CD4-positive, alpha-beta T cell treated with Interleukin-15 for 4 hours (primary cell): ENCODE measurements at places on chromosomes 7 and 10.

DNA sequence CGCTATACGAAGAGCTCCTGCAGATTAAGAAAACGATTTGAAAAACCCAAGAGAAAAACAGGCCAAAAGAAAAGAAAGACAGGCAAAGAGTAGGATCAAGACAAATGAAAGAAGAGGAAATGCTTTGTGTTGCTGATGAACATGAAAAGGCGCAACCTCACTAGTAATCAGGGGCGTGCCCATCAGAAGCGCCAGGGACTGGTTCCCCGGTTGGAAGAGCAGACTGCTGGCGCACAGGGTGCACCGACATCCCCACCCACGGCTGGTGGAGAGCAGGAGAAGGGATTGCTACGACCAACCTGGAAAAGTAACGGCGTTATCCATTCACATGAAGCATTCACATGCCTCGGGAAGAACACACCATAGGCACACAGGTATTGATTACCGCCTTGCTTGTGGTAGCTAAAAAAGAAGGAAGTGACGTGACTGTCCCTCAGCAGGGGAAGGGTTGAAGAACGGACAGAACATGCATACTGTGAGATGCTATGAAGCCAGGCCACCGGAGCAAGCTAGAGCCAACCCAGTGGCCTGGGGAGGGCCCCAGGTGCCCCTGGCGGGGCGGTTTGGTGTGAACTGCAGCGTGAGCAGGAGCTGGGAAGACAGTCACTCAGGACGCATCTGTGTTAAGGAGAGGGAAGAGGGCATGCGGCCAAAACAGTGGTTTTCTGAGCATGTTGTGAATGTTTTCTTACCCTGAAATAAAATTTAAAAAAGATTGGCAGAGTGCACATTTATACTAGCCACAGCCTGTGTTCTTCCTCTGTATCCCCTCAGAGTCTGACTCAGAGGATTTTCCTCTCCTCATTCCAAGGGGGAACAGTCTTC lies 18.3 kb downstream of the AGAP3 start:
- DNase-seq, result no peak

DNA sequence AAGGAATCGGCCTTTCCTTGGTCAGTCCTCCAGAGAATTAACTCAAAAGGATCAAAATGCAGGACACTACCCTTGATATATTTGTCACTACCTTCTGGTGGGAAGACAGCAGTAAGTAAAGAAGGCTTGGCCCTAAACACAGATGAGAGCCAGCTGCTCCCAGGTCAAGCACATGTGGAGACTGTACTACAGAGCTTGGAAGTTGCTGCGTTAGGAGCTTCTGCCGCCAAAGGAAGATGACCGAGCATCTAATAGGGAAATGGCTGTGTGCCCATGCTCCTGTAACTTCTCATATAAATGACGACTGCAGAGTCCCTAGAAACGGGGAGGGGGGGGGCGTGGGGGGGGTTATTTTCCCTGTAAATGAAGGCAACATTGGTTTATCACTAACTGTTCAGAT lies 59.0 kb downstream of the PODXL start:
- no peak for DNase-seq

- no peak for DNase-seq
Observed at GRCh38 chr7:6480323-6480660, 32.5 kb upstream of the DAGLB start.

GRCh38 chr7:23544913-23545354 lies 13.2 kb upstream of the TRA2A start:
- no peak for DNase-seq

GRCh38 chr10:6356280-6356793 lies 153.6 kb downstream of the PFKFB3 start:
- DNase-seq, result no peak

GRCh38 chr7:21690705-21691104 lies 147.9 kb downstream of the DNAH11 start:
- DNase-seq, result no peak

DNA sequence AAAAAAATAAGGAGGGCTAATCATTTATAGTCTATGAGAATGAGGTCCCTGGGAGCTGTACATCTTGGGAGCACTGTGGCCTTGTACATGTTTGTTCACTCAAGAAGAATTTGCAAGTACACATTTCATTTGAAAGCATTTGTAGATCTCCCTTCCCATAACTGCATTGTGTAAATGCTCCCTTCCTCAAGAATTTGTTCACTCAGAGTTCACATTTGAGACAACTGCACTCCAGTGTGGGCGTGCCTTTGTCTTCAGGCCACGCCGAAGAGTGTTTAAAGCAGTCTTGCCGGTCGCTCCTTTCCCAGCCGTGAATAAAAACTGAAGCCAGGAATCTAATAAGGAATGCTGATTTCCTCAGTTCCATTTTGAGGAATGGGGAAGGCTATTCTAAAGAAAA lies 291.1 kb upstream of the LYZL1 start:
- no peak for DNase-seq

DNA sequence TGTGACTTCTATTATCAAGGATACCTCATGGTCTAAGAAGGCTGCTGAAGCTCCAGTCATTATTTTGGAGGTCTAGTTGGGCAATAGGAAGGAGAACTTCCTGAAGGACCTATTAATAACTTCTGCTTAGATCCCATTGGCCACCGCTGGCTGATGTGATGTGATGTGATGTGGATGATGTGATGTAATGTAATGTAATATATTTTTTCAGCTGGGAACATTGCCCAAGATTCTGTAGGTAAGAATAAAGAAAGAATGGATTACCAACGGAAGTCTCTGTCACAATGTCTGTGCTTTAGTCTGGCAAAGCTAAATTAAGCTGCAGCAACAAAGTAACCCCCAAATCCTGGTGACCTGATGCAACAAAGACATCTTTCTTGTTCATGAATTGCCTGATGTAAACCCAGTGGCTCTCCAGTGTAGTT lies 233.7 kb downstream of the PTEN start:
- no peak for DNase-seq

- DNase-seq, result no peak
Observed at GRCh38 chr7:140611641-140612040, 29.0 kb downstream of the DENND2A start.

DNA sequence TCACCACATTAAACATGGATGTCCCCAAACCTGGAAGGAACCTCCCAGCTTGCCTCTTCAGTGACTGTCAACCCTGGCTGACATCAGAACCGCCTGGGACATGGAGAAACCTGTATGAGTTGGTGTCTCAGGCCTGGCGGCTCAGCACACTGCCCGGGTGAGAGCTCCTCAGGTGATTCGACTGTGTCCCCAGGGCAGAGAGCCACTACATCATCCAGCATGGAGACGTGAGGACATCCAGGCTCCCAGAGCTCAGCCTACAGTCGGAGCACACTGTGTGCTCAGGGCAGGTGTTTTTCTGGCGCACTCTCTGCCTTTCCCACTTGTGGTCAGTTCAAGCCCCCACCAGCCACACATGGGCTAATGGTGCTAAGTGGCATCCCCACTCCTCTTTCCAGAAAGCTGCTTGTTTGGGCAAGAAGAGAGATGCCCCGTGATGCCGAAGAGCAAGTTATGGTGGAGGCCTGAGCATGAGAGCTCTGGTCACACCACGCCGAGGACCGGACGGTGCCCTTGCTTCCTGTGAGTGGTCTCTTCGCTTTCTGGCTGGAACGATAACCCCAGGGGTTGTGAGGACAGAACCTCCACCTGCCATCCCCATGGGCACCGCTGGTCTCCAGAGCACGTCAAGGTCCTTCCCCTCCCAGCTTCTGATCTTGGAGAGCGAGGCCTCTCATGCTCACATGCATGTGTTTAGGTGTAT lies 38.5 kb downstream of the AMZ1 start:
- no peak for DNase-seq

DNA sequence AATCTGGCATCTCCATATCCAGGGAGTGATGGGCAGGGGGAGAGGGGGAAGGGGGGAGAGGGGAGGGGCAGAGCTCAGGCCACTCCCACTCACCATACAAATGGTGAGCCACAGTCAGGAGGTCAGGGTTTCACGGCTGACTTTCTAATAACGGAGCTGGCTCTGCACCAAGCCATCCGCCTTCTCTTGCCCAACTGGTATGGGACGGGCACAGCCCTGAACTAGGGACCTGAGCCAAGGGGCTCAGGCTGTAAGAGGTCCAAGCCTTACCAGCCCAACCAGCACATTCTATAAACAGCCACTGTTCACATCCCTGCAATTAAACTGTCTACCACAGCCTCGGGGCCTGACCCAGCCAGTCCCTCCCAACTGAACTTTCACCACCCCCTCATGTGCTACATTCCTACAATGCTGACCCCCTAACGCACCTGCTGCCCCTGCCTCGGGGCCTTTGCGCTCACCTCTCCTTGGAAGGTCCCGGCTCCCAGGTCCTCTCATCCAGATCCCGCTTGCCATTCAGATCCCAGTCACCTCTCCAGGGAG lies 32.5 kb downstream of the RGS10 start:
- no peak for DNase-seq

DNA sequence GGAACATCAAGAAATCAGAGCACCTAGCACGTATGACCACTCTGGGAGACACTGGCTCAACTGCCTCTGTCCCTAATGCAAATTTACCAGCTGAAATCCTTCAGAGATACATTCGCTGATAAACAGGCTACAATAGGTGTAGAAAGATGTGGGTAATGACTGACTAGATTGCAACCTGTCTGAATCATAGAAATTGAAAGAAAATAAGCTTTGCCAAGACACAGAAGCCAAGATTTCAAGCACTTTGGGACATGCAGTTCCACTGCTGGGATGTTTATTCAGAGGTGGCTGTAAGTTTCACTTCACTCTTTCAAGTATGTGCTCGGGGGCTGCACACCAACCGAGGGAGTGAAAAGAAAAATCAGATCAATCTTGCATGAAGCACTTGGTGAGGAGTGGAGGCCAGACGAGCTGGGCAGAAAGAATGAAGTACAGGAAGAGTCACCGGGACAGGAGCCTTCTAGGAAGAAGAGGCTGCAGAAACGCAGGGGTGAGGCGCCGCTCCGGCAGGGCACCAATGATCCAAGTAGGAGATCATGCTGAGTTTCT lies 276.7 kb downstream of the PARD3 start:
- no peak for DNase-seq

DNA sequence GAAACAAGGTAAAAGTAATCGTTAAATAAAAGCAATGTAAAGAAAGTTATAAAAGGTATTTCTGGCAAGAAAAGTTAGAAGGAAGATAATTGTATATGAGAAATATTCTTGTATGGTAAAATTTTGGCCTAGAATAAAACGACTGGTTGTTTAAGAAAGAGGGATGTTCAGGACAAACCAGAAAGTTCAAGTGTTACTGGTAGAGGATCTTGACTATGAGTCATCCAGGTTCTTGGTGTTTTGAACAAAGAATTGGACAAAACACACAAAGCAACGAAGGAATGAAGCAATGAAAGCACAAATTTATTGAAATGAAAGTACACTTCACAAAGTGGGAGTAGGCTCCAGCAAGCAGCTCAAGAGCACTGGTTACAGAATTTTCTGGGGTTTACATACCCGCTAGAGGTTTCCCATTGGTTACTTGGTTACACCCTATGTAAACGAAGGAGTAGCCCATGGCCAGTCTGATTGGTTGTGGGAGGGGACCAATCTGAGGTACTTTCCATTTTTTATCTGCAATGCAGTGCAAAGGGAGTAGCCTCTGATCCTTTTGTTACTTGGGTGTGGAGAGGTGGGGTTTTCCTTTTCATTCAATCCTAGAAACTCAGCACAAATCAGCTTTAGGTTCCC lies 22.4 kb upstream of the GARS1 start:
- no peak for DNase-seq

GRCh38 chr10:13439313-13440184 lies 89.3 kb downstream of the BEND7 start:
- DNase-seq, result no peak

DNA sequence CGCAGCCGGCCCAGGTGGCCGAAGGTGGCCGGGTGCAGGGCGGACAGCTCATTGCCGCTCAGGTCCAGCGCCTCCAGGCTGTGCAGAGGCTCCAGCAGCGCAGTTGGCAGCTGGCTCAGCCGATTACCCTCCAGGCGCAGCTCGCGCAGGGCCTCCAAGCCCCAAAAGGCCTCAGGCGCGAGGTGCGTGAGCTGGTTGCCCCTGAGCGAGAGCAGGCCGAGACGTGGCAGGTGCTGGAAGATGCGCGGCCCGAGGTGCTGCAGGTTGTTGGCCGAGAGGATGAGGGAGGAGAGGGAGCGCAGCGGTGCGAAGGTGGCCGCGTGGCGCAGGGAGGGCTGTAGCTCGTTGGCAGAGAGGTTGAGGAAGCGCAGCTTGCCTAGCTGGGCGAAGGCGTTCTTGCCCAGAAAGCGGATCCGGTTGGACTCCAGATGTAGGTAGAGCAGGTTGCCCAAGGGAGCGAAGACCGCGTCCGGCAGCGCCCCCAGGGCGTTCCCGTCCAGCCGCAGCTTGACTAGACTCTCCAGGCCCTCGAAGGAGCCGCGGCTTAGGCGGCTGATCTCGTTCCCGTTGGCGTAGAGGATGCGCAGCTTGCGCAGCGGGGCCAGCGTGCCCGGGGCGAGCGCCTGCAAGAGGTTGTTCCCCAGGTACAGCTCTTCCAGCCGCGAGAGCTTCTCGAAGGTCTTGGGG lies 923 bp downstream of the TRIL start:
- no peak for DNase-seq

- DNase-seq, result no peak
Observed at GRCh38 chr10:79336739-79337138, 10.5 kb upstream of the PPIF start.

GRCh38 chr10:131226446-131227162 lies 84.9 kb downstream of the TCERG1L start:
- no peak for DNase-seq

GRCh38 chr7:138865843-138866242 lies 67.8 kb upstream of the ATP6V0A4 start:
- peak; percentile 32 for DNase-seq

DNA sequence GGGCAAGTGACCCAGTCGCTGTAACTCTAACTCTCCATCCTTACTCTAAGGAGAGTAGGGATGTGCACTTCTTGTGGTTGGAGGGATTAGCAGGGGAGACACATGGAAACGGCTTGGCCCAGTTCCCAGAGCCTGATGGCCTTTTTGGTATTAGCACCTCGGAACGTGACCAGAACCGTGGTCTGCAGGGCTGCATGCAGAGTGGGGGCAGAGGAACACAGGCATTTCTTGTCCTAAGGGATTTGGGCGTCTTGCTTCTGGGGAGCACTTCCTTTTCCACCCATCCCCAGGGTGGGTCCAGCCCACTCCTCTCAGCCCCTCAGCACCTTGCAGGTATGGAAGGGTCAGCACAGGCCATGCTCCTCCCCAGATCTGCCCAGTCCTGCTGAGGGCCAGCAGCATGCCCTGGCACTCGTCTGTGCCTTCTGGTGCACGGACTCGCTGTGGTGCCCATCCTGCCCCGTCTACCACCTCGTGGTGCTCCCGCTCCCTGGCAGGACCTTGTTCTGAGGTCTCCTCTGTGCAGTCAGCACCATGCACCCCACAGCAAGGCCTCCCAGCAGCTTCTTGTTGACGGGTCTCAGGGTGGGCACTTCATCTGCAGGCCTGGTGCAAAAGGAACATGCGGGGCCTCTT lies 109.6 kb downstream of the ACTR3B start:
- DNase-seq, result no peak

GRCh38 chr10:104437226-104437625 lies 83.6 kb downstream of the CFAP58 start:
- DNase-seq, result no peak

GRCh38 chr10:24722676-24723385 lies 856 bp downstream of the ARHGAP21 start:
- peak; percentile 51 for DNase-seq

DNA sequence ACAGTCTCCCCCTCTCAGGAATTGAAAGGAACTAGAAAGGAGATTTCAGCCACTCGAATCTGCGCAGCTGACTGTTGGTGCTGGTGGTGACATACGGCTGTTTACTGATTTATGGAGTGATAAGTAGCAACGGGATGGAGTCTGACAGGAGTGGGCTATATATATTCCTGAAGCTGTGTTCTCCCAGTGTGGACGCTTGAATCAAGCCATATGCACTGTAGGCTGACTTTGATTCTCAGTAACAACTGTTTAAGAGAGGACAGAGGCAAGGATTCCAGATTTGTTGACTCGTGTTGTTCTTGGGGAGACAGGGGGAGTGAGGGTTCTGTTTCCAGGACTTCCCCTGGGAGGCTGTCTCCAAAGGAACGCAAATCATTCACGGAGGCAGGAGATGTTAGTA lies 260.1 kb upstream of the AUTS2 start:
- DNase-seq, result no peak
